SK-N-MC (cell line): ENCODE measurements at places on chromosomes 11 and 22.
A peak's percentile ranks its signal among the peaks of the same experiment; 100 is the strongest.

DNA sequence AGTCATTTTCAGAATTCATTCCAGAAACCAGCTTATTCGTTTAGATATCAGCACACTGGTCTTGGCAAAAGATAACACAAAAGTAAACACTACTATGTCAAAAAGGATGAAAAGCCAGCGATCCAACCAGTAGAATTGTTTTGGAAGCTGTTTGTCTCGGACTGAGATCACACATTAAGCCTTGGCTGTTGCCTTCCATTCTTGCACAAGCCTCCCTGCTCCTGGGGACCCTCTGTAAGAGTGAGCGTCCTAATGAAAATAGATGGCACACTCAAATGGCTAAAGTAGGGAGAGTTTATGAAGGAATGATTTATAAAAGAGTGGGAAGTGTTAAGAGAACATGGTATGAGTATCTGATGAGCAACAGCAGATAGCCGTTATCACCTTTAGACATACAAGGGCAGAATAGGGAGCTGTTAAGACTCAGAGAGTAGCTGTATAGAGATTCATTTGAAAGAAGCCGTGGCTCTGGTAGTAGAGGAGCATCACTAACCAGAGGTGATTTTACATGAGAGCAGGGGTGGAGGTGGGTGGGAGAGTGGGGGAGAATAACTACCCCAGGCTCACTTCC lies 25.2 kb downstream of the PDE3B start:
- no peak for DNase-seq

DNA sequence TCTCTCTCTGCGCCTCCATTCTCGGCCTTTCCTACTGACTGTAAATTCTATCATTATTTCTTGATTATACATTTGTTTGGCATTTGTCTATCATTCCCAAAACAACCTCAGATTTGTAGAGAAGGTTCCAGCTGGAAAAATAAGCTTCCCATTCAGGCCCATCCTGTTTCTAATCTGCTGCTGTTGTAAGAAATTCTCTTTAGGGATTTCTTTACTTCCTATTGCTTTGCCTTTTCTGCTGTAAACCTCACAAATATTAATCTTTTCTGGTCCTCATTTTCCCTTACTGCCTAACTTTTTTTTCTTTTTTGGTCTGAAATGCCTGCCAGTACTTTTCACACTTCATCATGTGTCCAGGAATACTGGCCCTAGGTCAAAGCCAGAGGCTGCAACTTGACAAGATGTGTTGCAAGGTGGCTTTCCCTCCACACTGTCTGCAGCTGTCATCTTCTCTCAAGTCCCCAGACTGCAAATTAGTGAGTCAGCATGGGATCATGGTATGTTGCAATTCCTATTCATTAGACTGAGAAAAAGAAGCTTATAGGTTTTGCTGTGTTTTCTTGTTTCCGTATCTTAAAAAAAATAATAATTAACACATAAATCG lies 858.7 kb upstream of the CHORDC1 start:
- DNase-seq: peak; percentile 56

DNA sequence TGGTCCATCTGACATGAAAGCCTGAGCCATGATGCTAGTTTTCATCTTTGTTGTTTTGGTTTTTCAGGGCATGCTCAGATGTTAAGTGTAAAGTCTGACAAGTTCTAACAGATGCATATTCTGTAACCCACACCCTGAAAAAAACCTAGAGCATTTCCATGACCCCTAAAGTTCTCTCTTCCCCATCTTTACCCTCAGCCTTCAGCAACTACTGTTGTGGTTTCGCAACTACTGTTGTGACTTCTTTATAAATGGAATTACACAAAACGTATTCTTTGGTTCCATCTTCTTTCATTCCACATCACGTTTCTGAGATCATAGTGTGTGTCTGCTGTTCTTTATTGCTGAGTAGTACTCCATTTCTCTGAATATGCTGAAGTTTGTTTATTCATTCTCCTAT lies 65.1 kb upstream of the LDLRAD3 start:
- no peak for DNase-seq

DNA sequence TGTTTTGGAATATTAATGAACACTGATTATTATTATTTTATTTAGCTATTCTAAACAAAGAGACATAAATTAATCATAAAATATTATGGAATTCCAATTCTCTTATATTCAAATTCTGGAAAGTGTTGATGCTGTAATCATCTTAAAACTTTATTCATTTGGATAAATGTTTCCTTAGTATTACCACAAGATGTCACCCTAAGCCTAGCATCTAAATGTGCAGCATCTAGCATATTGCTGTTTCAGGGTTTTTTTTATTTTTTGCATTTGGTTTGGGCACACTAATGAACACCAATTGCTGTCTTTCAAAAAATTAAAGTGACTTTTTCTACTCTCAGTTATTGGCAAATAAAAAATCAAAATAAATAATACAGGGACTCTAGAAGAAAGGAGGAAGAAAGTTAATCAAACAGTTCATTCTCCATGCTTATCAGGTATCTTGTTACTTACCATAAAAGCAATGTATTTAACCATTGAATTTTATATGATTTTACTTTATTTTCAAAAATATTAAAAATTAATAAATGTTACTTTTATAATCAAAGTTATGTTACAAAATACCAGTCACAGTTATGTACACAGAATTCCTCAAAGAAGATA lies 31.8 kb downstream of the DLG2 start:
- DNase-seq: peak; percentile 12

GRCh38 chr11:26743622-26744021 lies 21.8 kb upstream of the SLC5A12 start:
- no peak for DNase-seq

DNA sequence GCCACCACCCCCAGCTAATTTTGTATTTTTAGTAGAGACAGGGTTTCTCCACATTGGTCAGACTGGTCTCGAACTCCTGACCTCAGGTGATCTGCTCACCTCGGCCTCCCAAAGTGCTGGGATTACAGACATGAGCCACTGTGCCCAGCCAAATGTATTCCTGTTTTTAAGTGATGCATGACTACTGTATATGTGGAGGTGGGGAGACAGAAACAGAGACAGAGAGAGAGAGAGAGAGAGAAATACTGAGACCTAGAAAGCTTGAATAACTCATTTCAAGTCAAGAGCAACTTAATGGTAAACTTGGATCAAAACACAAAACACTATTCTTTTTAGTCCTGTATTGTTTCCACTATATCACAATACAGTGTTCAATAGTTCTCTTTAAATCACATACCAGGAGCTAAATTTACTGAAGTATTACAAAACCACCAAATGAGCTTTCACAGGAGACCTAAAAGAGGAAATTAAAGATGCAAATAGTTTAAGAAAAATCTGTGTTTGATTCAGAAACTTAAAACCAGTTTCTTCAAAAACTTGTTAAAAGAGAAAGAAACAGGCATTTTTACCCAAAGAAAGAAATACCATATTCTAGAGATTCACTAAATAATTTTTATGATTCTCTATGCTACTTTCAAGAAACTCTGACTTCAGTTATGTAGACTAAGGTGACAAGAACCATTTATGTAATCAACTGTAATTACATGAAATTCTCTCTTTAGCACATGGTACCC lies 188.7 kb downstream of the ETS1 start:
- no peak for DNase-seq

- no peak for DNase-seq
Measured at GRCh38 chr11:128879817-128880216, 11.3 kb upstream of the KCNJ5 start.

DNA sequence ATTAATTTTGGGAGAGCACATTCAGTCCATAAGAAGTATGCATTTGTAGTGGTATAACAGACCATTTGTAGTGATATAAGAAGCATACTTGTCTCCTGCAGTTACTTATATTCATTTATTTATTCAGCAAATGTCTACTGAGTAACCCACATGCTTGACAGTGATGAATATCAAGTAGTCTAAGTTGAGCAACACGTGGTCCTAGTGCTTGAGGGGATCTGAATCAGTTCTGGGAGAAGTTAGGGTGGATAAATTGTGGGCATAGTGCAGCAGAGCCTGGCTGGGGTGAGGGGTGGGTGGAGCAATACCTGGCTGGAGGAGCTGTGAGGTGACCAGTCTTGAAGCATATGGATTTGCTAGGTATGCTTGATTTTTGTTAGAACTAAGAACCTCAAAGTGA lies 24.3 kb downstream of the STX3 start:
- DNase-seq: no peak

DNA sequence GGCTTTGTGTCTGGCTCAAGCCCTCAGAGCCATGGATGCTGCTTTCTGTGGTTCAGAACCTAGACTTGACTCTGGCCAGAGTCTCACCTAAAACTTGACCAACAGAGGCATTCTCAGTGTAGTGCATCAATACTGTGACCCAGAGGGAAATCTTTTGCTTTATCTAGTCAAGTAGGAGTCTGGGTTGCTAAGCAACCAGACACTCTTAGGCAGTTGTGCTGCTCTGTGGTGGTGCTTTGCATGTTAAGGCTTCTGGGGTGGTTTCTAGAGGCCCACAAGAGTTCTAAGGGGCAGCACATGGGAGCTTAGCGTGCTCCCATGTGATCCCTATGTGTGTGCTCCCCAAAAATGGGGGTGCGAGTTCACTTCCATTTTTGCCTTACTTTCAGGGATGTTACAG lies 224.6 kb upstream of the PLET1 start:
- no peak for DNase-seq

- no peak for DNase-seq
Measured at GRCh38 chr22:27490080-27490479, 311.5 kb downstream of the MN1 start.

GRCh38 chr11:74703211-74703610 lies 28.0 kb downstream of the CHRDL2 start:
- DNase-seq: no peak

- no peak for DNase-seq
Measured at GRCh38 chr22:33577862-33578411, 342.3 kb downstream of the LARGE1 start.

DNA sequence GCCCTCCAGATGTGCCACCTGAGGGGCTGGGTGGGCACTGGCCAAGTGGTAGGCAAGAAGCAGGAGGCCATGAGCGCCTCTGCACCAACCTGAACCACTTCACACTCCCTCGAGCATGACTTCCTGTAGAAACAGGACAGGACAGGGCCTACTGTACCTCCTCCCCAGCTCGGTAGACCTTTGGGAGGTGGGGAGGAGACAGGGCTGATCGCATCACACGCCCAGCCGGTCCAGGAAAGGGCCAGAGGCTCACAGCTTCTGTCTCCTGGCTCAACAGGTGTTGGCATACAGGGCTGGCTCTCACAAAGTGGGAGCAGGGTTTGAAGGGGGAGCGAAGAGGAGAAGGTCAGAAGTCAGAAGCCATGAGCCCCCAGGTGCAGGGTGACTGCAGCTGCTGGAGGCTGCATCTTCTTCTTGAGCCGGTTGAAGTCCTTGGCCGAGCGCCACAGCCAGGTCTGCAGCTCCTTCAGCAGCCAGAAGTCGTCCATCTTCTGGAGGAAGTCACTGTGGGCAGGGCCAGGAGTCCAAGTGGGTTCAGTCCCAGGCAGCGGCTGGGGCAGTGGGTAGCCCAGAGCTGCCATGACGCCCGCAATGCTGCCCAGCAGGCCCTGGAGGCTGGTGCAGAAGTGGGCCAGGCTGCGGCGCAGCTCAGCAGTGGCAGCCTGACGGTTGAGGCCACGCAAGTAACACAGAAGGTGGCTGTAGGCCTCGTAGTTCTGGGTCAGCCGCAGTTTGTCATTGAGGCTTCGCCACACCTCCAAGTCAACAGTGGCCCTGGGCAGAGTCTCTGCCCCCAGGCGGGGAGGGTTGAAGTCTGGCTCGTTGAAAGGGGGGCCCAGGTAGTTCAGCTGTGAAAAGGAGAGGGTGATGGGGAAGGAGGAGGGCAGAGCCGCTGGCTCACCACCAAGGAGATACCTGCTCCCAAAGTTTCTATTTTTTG lies 8.3 kb downstream of the CLCF1 start:
- no peak for DNase-seq

- no peak for DNase-seq
Measured at GRCh38 chr22:44755956-44756361, 3.6 kb downstream of the ARHGAP8 start.

GRCh38 chr11:83092488-83093384 lies 21.0 kb upstream of the RAB30 start:
- DNase-seq: no peak

DNA sequence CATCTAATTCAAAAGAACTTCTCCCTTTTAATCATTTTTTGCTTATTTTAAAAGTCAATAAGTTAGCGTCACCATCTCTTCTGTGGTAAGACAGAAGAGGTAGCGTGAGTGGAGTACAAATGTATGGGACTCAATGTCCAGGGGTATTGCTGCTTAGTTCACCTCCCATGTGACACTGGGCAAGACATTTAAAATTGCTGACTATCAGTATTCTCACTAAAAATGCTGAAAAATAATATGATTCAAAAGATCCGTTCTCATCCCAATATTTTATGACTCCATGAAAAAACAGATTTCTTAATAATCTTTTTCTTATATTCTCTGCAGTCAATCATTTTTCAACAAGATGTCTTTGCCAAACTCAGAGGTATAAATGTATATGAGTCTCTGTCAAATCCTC lies 68.1 kb upstream of the LRRC4C start:
- no peak for DNase-seq

DNA sequence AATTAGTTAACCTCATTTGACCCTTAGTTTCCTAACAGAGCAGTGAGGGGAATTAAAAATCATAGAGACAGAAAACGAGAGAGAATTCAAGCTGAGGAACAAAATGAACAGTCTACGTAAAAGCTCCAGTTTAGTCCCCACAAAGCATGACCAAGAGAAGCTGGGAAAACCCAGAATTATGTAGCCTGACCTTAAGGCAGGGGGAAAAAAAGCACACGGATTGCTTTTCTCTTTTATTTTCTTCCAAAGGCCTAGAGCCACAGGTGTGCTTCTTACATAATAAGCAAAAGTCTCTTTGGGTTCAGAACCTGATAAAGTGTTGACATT lies 514 bp upstream of the AMBRA1 start:
- DNase-seq: no peak

DNA sequence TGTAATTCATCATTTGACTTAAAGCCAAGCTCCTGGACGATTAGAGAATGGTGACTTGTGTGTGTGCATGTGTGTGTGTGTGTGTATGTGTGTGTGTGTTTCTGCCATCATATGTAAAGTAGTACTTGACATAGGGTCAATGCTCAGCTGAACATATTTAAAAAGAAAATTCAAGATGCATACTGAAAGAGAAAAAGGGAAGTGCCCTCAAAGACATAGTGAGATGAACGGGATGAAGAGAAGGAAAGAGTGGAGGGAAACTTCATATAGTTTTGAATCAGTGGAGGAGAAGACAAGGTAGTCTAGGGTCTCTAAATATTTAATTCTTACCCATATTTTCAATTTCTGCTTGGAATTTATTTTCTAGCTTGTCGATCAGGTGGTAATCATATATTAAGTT lies 4.0 kb downstream of the TCN1 start:
- DNase-seq: no peak

- DNase-seq: no peak
Measured at GRCh38 chr11:47784785-47785381, 17.7 kb upstream of the FNBP4 start.

GRCh38 chr11:69918938-69919650 lies 99.9 kb upstream of the FGF3 start:
- peak; percentile 30 for DNase-seq

GRCh38 chr11:97814325-97814959 lies 1206.3 kb upstream of the CNTN5 start:
- DNase-seq: no peak

GRCh38 chr22:47112582-47112965 lies 350.1 kb downstream of the TBC1D22A start:
- DNase-seq: no peak
